GM04503 (cell line): ENCODE measurements at places on chromosomes 2 and 18.

DNA sequence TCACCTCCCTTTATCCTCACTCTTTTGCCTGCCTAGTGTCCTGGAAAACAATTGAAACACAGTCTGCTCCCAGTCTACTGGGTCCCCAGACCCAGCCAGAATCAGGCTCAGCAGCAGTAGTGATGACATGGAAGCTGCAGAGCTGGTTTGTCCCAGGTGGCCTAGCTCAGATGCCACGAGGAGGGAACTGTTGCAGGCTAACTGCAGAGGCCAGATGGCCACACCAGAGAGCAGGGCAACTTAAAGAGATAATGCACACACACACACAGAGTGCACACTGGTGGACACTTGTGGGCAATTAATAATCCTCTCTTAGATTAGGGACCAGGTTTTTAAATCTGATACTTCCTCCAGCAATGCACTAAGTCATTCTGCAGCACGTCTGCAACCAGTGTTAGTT lies 42.4 kb downstream of the GYPC start:
- DNase-seq: no peak

DNA sequence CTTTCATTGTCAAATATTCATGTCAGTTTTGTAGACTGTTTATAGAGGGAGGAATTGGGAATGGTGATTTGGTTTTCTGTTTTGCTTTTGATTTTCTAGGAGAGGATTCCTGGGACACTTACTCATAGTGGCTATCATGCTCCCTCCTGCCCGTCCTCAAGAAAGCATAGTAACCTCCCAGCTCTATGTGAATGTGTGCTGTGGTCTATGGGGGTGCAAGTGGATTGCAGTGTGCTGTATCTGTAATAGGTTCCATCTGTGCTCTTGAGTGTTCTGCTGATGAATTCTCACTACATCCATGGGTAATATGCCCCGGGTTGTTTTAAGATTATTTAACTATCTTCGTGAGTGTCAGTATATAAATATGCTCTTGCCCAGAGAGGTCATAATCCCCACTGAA lies 811.3 kb downstream of the CNTNAP5 start:
- peak; percentile 29 for DNase-seq

DNA sequence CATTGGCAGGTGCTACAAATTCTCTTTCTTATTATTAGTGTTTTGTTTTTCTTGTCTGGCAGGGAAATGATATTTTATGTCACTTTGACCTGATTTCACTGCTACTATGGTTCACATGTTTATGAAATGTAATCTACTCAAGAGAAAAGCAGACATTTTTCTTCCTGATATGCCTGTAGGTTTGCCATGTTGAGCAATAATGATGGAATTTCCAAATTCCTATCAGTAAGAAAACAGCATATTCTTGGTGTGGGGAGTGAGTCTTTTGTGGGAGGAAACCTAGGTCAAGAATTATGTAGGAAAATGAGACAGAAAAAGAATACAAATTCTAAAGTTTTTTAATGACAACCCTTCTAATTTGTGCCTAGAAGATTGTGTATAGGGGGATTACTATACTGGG lies 356.4 kb downstream of the SLC4A3 start:
- DNase-seq: no peak

- DNase-seq: peak; percentile 85
Measured at GRCh38 chr18:58213440-58213839, 169.4 kb downstream of the NEDD4L start.

- no peak for DNase-seq
Measured at GRCh38 chr2:105797298-105797819, 52.6 kb downstream of the NCK2 start.

DNA sequence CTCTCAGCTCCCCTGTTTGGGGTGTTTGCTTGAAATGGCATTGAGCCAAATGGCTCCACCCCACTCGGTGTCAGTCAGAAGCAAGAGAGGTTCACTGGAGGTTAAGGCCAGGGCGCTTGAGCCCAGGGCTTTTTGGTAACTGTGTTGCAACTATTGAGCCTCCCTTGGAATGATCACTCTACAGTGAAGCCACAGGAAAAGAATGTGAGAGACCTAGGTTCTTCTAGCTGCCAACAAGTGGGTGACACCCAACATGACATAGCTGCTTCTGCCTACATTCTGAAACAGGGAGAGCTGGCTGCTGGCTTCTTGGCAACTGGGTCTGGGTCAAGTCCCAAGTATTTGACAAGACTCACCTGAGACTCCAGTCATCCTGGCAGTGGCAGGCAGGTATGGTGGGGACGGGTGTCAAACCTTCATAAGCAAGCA lies 7.1 kb upstream of the GRHL1 start:
- no peak for DNase-seq

DNA sequence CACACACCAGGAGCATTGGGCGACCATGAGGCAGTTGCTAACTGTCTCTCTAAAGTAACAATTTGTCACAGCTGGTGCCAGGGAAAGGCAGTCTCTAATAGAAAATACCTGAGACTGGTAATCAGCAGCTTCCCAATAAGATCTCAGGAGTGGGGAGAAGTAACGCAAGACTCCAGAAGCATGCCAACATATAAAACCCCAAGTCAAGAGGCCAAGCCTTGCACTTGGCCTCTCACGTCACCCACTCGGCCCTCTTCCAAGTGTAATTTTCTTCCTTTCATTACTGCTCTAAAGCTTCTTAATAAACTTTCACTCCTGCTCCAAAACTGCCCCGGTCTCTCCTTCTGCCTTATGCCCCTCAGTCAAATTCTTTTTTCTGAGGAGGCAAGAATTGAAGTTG lies 455.6 kb upstream of the ACVR2A start:
- DNase-seq: no peak

DNA sequence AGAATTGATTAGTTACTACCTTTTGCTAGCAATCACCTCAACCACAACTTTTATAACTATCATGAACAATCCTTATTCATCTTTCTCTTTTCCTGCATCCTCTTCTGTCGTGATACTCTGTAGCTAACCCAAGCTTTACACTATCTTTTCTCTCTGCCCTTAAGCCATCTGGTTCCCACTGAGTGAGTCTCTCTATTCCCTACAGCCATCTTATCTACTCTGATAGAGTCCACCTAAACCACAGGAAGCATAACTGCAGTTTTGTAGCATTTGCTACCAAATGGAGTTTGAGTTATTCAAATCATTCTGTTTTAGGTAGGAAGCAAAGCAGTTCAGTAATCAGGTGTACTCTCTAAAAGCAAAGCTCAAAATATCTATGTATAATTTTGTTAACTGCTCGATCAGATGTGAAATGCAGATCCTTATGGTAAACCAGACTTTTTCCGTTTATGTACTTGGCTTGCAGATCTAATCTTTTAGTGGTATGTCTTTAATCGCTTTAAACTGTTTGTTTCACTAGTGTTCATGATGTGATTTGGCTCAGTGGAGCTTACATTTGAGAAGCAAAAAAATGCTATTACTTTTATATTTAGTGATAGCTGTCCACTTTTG lies 91.0 kb downstream of the CSRNP3 start:
- DNase-seq: no peak
